ENCODE measurements at places on chromosomes 12 and 14.

GRCh38 chr12:132437943-132438700, 51.8 kb upstream of the FBRSL1 start:
- DNase-seq: no peak

- DNase-seq: no peak
Observed at GRCh38 chr12:145369-145960, 68.5 kb downstream of the SLC6A12 start.

DNA sequence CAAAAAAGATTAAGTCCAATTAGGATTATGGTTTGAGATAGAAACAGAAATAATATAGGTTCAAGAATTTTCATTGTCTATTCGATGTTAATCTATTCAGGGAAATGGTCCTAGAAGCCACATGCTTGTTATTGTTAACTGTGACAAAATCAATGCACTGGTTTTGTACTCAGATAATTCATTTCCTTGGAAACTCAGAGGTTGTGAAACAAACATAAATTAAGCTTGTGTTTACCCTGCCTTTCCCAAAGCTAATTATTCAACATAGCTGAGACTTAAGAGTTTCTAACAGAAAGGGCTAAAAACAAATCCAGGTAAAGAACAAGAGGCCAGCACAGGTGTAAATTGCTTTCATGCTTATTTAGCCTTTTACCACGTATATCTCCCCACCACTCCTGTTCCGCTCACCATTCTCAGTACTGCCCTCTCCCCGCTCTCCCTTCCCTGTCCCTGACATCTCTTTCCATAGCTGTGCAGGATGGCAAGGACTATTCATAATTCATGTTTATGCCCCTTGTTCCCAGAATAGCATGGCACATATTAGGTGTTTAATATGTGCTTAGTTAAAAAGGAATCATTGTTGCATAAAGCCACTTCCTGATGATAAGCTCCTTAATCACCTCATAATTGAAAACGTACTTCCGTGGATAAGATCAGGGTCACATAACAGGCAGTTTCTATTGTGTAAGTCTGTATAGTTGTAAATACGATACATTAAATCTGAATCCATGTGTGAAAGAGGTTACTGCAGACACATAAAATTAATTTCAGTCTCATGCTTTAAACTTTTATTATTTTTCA, 131.8 kb upstream of the USP15 start:
- DNase-seq: no peak

DNA sequence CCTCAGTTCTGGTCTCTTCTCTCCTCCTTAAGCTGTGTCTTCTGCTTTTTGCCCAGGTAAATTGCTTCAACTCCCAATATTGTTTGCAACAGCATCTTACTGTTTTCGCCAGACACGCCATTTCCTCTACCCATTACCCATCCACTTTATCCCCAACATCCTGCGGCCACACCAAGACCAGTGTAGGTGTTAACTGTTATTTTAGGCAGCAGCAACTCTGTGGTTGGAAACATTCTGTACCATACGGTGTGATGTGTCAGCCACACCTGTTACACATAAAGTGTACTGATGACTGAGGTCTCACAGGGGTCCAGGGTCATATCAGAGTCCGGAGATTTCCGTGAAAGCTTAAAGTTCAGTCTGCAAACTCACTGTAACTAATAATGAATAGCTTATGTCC, 21.8 kb upstream of the KLRD1 start:
- no peak for DNase-seq

DNA sequence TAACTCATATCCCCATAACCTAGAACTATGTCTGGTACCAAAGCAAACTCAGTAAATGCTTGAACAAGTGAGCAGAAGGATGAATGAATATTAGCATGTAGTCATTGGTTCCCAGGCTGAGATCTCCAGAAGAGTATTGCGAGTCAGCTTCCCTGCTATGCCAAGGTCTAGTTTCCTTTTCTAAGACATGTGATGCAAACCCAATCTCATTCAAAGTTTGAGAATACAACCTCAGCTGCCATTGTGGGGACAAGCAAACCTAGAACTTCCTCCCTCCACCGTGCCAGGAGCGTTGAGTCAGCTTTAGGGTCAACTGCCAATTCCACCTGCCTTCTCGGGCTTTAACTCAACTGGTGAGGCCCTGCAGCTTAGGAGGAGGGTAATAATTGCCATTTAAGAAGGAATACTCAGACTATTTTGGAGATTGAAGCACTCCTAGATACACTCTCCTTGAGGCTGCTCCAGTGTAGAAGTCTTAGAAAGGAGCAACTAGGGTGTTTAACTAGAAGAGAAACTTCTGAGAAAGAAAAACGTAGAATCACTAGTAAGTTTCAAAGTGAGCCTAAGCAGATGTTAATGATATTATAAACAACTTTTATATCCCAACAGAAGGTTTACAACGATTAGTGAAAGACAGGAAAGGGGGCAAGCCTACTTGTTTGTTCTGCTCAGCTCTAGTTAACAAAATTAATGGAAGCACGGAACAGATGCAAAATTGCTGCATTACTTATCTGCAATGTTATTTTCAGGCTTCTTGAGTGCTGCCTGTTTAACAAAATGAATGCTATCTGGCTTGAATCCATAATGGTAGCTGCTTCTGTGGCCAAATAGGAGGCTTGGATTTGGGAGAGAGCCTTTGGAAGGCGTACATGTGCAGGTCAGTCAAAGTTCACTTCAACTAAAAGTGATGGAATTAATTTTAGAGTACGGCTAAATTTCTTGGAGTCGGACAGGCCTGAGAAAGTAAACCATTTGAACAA, 96.9 kb downstream of the HELB start:
- no peak for DNase-seq

DNA sequence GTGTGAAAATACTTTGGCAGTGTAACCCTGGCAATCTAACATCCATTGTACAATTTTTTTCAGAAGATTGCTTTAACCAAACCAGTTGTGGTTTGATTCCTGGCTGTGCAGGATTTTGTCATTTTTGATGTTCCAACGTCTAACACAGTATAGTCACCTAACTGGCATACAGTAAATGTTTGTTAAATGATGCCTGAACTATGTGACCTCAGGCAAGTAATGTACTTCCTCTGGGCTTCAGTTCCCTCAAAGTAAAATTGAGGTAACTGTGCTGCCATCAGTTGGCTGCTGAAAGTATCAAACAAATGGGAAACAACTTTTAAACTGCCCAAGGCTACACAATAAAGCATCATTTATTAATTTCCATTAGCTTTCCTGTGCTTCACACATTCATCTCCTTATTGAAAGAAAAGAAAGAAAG, 4.3 kb downstream of the TM7SF3 start:
- DNase-seq: no peak

DNA sequence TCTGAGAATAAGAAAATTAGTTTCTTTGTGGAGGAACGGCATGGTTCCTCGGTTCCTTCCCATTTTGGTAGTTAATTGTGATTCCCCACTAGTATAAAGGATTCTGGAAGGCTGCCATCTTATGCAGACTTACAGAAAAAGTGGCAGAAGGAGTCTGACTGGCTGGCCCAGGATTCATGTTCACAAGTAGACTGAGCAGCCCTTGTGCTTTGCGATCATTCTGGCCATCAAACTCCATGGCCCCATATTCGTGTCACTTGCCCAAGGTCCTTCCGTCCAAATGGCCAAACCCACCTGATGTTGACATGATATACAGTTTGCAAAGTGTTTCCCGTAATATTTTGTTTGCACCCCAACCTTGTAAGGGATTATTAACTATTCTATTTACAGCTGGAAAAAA, 297.2 kb upstream of the AMIGO2 start:
- no peak for DNase-seq

- DNase-seq: no peak
Observed at GRCh38 chr12:91613223-91613779, 430.7 kb upstream of the DCN start.

DNA sequence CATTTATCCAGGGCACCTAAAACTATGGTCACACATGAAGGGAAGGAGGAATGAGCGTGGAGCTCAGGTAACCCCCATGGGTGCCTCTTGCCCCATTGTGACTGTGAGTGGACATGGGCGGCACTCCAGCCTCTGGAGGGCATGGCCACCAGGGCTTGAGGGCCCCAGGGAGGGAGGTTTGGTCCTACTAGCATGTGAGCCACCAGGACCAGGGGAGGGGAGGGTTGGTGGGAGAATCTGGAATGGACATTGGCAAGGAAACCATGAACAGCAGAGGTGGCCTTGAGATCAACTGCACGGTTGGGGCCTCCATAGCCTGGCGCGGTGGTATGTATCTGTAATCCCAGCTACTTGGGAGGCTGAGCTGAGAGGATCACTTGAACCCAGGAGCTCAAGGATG, 623.6 kb downstream of the AACS start:
- DNase-seq: no peak

DNA sequence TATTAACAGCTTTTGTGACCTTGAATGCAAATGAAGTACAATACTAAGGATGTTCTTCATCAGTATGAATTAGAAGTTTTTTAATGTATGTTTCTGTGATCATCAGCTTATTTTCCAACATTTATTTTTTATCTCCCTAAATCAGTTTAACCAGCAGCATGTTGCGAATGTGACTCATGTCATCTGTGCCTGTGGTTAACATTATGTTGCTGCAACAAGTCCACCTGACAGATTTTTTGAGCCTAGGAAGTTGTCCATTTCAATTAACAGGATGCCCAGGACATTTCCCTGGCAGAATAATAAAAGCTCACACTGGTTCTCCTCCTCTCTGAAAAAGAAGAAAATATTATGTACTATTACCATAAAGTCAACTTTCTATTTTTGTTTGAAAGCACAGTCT, 155.5 kb downstream of the SYT1 start:
- no peak for DNase-seq

GRCh38 chr14:21521501-21521900, 4.6 kb downstream of the SALL2 start:
- DNase-seq: no peak
